ENCODE measurements at places on chromosomes 3 and 15. TPM values are rescaled to one million over a fixed set of nuclear protein-coding genes. Genes with fewer than 3 reads are reported as not detected.
A peak's percentile ranks its signal among the peaks of the same experiment; 100 is the strongest.

GRCh38 chr15:63408524-63408923 lies 26.9 kb upstream of the CA12 start:
- DNase-seq: no peak

- no peak for DNase-seq
Measured at GRCh38 chr15:40272485-40273056, 10.3 kb downstream of the ANKRD63 start.

GRCh38 chr3:117150628-117151027 lies 441.0 kb downstream of the TUSC7 start:
- no peak for DNase-seq

DNAH1 gene
- total RNA-seq: 7.0 TPM

- DNase-seq: no peak
Measured at GRCh38 chr3:9909221-9910013, 6.8 kb downstream of the IL17RE start.

DNA sequence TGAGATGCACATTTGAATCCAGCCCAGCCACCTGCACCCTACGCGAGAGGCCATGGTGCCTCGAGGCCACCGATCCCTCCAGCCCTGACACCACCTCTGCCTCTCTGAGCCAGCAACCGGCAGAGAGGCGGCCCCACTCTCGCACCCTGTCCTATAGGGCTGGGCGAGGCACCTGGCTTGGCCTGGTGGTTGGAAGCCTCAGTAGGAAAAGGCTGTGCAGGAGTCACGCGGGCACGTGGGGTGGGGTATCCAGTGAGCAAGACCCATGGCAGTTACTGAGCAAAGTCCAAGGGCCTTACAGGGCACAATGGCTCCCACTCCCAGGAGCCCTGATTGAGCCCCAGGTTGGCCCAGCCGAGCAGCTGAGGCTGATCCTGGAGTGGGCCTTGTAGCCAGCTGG lies 12.4 kb upstream of the DUSP7 start:
- DNase-seq: no peak

GRCh38 chr3:63934041-63934866 lies 22.1 kb upstream of the SCAANT1 start:
- DNase-seq: no peak

DNA sequence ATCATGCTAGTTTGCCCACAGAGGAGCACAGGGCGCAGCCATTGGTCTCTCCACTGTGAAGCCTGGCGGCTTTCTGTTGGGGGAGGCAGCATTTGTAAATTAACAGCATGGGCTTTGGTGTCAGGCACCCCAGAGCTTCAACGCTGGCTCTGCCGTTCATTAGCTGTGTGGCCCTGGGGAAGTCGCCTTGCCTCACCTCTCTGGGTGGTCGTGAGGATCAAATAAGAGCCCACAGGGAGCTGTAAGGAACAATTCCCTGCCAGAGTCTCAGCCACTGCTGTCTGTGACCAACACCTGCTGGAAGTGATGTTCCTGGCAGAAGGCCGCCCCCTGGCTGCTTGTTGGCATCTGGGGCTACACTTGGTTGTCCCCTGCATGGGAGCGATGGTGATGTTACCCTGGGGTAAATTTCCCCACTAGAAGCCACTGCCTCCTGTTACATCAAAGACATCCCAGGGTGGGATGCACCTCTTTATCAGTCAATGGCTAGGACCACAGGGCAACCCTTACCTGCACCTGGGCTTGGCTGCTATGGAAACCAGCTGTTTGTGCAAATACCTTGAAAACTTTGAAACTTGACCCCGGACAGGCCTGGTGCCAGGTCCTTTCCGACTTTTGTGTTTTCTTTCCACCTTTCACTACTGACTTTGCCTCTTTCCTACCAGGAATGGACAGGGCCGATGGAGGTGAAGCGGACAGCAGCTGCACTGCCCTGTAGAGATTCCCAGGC lies 36.9 kb downstream of the DNASE1L3 start:
- no peak for DNase-seq

SV2B gene
- 0.02 TPM for total RNA-seq

DNA sequence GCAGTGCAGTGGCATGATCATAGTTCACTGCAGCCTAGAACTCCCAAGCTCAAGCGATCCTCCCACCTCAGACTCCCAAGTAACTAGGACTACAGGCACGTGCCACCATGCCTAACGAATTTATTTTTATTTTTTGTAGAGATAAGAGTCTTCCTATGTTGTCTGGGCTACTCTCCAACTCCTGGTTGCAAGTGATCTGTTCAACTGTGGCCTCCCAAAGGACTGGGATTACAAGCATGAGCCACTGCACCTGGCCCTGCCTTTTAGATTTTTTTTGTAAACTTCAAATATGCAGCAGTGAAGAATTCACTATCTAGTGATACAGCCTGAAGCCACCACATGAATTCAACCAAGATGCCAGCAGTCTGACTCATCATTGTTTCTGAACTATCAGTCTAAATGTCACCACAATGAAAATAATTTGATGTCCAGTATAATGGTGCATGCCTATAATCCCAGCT lies 32.7 kb downstream of the UBXN7 start:
- no peak for DNase-seq

LMAN1L gene
- total RNA-seq: not detected

ZNF445 gene
- 15.8 TPM for total RNA-seq

DNA sequence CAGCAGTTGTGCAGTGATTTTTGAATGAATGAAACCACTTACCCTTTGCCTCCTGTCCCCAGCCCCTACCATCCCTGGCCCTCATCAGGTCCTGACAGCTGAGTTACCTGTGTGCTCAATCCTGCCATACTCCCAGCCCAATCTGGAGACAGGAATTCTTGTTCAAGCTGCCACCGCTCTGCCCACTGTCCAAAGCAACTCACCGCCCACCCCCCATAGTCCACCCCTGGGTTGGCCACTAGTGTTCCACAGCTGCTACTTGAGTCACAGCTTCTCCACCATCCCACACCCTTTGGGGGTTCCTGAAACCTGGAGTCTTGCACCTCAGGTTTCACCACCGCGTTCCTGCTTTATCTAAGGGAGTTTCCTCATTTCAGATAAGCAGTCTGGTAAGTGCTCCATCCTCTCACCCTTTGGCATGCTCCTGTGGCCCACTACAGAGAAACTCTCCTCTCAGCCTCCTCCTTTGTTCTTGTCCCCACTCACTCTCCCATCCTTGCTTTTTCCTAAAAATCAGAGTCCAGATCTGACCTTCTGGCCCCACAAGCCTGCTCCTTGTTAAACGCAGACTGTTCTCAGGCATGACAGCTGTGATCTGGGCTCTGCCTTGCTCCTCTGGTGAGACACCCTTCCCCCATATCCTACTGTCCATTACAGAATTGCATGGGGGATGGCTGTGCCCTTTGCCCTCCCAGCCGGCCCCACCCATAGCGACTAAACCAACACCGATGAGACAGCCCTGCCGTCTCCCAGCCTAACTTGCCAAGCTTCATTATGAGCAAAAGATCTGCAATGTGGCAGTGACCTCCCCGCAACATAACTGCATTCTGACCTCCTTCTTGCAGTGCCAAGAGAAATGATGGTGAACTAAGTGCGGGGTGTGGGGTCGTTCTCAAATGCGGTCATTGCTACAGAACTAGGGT lies 50.0 kb downstream of the CYP19A1 start:
- no peak for DNase-seq

TTC14 gene
- 43.0 TPM for total RNA-seq

VWA5B2 gene
- 0.11 TPM for total RNA-seq

GRCh38 chr15:82835391-82835917 lies 26.0 kb downstream of the WHAMM start:
- DNase-seq: no peak

OR5K2 gene
- not detected for total RNA-seq

CCDC39 gene
- total RNA-seq: not detected

DNA sequence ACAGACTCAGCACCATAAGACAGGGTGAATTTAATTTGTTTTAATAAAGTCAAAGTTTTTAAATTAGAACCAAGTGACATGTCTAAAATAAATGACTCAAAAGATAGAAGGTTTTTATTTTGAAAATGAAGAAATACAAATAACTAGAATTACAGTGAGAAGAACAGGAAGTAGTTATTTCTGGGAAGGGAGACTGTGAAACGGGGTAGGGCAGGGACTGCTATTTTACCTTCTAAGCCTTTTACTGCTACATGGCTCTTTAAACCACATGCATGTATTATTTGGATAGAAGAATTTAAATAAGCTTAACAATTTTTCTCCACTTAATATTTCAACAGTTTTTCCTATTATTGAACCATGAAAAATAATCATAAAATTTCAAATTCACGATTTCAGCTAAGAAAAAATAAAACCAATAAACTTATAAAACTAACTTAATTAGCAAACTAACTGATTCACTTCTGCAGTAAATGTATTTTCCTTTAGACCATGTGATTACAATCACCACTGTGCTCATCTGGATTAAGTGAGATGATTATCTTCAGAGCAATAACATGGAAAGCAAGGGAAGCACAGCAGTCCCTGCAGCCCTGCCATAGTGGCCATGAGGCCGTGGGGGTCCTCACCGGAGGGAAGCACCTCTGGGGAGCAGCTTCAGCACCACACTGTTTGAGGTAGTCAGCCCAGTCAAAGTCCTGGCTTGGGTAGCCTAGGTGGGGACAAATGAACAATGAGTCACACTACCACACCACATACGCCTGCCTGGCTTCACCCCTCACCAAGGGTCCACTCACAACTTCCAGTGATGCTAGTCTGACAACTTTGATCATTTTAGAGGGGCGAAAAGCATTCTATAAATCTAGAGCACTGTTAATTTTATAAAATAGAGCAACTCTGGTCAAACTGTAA lies 28.3 kb upstream of the STIMATE start:
- DNase-seq: no peak

TMEM212 gene
- total RNA-seq: not detected

DNA sequence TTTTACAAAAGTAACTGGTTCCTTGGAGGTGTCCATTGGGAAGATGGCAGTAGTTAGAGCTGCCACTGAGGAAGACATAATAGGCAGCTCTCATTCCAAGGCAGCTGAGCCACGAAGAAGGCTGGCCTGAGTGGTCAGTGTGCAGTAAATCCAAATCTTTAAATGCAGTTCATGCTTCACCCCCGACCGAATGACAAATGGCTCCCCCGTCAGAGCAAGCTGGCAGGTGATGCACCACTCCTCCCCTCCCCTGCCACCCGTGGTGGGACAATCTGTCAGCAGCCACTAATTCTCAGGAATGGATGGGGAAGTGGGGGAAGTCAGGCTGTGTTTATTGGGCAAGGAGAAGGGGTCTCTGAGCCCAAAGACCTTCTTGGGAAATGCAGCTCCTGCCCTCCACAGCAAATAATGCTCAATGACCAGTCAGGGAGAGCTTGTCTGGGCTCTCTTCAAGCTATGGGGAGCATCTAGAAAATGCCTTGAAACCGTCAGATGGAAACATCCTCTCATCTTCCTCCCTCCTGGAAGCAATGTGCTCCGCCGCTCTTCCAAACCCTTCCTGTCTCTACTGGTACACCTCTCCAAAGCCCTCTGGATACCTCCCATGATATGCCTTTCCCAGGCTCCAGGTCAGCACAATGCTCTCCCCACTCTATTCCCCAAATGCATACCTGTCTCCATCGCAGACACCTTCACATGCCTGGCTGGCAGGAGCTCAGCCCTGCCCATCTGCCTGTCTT lies 65.4 kb downstream of the LIPC start:
- no peak for DNase-seq

GRCh38 chr3:59052803-59053411 lies 3.1 kb upstream of the CFAP20DC start:
- no peak for DNase-seq

GRCh38 chr15:70539409-70539808 lies 223.9 kb downstream of the UACA start:
- no peak for DNase-seq

GRCh38 chr3:110343945-110344344 lies 727.7 kb upstream of the NECTIN3 start:
- DNase-seq: no peak

- DNase-seq: no peak
Measured at GRCh38 chr3:149969110-149969939, 1.4 kb downstream of the PFN2 start.

- DNase-seq: peak; percentile 12
Measured at GRCh38 chr3:50502584-50503423, 630 bp downstream of the CACNA2D2 start.

- DNase-seq: no peak
Measured at GRCh38 chr3:195697582-195698324, 23.0 kb upstream of the MUC20 start.

DNA sequence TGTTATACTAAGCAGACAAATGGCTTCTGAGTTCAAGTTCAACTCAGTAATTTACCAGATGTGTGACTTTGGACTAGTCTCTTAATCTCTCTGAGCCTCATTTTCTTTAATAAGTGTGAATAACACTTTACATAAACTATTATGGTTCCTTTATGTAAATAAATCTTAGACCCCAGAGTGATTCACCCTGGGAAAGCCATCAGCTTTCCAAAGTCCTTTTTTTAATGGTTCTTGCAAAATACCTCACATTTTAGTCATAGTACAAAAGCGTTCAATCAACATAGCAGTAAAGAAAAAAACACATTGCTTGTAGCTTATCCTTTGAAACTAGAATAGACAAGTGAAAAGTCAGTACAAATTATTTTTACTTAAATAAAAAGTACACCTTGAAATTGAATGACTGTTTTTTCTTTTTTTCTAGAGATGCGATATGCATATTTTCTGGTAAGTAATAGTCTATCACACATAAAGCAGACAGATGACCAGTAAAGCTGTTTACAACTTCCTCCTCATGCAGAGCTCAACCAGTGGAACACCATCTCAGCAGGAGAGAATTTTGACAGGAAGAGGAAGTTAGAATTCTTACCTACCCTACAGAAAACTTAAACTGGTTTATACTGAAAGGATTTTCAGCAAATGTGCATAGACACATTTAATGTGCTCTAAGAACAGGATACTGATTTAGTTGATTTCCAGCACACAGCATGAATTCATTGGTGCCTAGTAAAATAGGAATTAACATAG lies 123.0 kb upstream of the AGBL1 start:
- no peak for DNase-seq

IVD gene
- 68.5 TPM for total RNA-seq

TPRG1 gene
- total RNA-seq: 28.6 TPM

DNA sequence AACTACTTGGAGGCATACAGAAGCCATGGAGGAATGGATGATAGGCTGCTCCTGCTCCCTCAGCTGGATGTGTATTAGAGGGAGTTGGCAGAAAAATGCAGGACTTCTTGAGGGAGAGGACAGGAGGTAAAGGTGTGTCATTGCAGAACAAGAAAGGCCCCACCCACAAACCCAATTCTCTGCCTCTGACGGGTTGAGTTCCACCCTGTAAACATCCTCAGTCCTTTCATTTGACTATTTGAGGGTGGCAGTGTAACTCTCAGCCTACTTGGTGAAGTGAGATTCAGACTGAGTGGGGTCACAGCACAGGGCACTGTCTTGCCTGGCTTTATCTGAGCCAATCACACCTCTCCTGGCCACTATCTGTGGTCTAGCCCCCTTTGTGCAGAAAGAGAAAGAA lies at the start of gene TPRG1:
Gene TPRG1, plus strand, starts transcription at position 265 of the 400 bp plus-strand sequence. CDS start 35,414 bp downstream, outside the sequence.
- no peak for DNase-seq

GRCh38 chr3:60323651-60324050 lies 927.6 kb downstream of the FHIT start:
- no peak for DNase-seq

DNA sequence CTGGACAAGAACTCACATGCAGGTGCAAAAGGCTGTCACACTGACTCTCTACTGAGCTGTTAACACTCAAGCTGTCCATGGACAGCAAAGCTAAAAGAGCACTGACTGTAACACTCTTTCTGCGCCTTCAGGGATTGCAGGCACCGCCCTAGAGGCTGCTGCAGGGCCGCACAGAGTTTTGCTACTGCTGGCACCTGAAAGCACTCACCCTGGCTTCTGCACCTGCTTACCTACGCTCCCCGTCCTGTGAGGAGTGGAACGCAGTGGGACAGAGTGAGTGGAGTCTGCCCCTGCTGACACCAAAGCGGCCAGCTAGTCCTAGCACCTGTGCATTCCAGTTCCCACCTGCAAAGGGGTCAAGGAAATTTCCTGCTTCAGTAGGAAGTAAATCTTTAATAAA lies 941.3 kb downstream of the DIPK2A start:
- no peak for DNase-seq
